ENCODE measurements at places on chromosomes 3 and 15.

GRCh38 chr15:36484038-36484778 is 95.2 kb upstream of the CDIN1 start:
- DNase-seq: no peak

DNA sequence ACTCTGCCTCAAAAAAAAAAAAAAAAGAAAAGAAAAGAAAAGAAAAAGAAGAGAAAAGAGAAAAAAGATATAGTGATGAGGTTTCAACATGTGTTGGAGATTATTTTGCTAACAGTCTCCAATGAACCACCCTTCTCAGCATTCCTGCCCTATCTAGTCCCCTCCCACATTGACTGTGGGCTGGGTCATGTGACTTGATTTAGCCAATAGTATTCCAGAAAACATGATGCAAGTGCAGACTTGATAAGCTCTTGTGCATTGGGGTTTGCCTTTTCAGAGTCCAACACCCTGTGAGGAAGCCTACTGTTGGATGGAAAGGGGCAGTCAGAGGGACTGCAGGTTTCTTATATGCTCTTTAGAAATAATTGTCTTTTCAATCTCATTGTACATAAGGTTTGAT is 37.8 kb upstream of the MED12L start:
- DNase-seq: peak; percentile 1

DNA sequence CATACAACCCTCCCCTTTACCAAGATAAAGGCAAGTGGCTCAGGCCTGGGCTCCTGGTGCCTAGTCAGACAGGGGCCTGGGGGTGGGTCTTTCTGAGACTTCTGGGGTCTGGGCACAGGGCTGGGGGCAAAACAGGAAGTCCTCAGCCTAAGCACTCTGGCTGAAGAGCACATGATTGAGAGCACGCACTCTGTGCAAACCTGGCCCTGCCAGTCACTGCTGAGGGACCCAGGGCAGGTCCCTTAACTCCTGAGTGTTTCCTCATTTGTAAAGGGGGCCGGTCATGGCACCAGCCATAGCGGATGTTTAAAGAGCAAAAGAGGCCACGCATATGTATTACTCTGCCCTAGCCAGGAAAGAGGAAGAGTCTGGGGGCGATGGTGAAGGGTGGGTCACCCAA is 16.0 kb downstream of the TKT start:
- no peak for DNase-seq

GRCh38 chr15:31934821-31935220 is 95.5 kb upstream of the CHRNA7 start:
- DNase-seq: no peak

DNA sequence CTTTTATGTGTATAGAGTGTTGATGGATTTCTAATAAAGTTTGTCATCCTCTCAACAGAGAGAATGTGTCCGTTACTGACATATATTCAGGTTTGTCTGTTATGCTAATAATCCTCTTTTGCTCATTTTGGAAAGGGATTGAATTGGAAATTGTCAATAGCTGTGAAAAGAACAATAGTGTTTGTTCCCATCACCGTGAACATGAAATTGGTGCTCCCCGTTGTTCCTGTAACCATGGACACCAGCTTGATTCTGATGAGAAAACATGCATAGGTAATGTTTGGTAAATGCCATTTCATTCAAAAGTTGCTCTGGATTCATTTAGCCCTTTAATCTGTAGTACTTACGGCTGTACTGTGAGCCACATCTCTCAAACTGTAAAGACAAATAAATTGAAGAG is 707.0 kb upstream of the GOLIM4 start:
- no peak for DNase-seq

DNA sequence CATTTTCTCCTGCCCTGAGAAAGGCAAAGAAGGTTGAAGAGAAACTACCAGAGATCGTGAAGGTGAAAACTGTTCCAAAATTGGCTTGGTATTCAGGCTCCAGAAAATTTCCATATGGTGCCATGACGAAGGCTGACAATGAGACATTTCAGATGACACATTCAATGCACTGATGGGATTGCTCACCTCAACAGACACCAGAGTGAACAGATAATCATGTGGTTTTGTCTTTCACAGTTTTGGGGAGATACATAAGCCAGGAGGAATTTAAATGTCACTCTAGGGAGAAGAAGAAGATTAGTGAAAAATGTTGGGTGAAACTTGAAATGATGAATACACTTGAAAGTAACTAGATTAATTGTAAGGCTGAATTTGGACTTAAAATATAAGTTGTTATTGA is 339.7 kb upstream of the EPHA3 start:
- DNase-seq: no peak

GRCh38 chr3:58072763-58073130 is 64.5 kb downstream of the FLNB start:
- DNase-seq: no peak

DNA sequence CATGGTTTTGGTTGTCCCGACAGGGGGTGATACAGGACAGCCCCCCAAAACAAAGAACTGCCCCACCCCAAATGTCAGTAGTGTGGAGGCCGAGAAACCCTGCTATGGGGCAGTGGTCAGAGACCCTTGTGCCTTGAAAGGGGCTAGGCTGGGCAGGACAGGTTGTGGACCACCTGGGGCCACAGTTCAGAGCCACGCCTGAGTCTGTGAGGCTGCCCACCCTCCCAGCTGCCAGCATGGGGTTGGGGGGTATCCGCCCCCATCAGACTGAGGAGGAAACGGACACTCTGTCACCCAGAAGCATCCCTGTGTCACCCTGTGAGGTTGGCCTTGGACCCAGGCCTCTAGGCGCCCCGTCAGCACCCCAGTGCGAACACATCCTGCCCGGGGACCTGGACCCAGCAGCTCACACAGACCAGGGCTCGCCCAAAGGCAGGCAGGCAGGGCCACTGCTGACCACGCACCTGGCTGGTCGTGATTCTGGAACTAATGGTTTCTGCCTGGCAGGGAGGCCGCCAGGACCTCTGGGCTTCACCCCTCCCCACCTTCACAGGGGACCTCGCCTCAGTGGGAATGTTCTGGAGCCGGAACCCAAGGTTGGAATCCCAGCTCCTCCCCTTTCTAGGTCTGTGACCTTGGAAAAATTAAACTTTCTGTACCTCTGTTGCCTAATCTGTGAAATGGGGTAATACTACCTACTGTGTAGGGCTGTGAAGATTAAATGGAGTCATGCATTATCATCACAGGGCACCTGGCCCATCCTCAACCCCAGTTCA is 1.4 kb downstream of the SLC41A3 start:
- no peak for DNase-seq

GRCh38 chr3:101643861-101644613 is 32.9 kb downstream of the ZBTB11 start:
- DNase-seq: no peak

- DNase-seq: no peak
Observed at GRCh38 chr3:159187232-159187631, 385.4 kb downstream of the MFSD1 start.

GRCh38 chr3:126852511-126852910 is 130.4 kb upstream of the PLXNA1 start:
- DNase-seq: no peak

DNA sequence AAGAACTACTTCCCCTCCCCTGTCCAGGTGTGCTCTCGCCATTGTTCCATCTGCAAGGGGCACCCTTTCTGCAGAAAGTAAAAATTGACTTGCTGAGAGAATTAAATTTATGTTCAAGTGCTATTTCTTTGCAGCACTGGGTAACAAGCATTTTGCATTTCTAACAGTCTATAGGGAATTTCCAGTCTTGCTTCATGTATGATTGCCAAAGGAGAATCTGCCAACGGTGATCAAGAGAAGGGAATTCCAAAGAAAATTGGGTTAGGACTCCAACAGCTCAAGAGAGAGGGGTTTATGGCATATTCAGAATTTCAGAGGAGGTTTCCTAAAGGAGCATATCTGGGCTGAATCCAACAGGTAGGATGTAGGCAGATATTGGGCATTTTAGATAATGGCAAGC is 136.7 kb upstream of the WNT5A start:
- no peak for DNase-seq

GRCh38 chr3:113329757-113330156 is 111.5 kb downstream of the CFAP44 start:
- DNase-seq: no peak

DNA sequence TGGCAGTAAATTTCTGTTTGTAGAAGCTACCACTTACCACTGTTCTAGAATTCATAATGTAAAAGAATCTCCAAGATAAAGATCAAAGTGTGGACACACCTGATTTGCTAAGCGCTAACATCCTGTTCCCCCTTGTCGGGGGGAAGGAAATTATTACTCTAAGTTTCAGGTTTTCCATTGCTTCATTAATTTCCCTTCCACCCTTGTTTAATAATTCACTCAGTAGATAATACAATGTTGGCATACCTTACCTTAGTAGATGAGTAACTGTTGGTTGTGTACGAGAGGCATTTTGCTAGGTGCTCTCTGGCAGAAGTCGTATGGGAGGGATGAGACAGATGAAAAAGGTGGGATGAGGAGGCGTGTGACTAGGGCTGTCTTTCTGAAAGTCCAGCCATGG is 641.2 kb upstream of the ARRDC4 start:
- DNase-seq: no peak

GRCh38 chr15:32833379-32833821 is 115.6 kb downstream of the GREM1 start:
- DNase-seq: no peak

DNA sequence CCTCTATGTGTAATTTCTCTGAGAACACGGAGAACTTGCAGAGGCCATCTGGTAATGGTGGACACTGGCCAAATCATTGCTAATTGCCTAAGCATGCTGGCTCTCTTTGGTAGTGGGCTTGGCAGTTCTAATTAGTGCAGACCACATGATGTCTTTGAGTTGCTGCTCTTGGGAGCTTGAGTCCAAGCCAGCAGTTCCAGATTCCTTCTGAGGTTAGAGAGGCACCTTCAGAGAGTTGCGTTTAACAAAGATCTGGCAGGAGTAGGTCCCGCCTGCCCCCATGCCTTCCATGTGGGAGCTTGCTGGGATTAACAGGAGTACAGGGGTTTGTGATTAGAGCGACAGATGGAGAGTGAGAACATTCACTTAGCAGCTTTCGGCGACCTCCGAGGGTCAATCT is 449.0 kb upstream of the LMCD1 start:
- no peak for DNase-seq

- DNase-seq: no peak
Observed at GRCh38 chr15:74928771-74929198, 9.1 kb downstream of the COX5A start.

GRCh38 chr3:51712511-51712931 is 5.7 kb downstream of the GRM2 start:
- DNase-seq: no peak

DNA sequence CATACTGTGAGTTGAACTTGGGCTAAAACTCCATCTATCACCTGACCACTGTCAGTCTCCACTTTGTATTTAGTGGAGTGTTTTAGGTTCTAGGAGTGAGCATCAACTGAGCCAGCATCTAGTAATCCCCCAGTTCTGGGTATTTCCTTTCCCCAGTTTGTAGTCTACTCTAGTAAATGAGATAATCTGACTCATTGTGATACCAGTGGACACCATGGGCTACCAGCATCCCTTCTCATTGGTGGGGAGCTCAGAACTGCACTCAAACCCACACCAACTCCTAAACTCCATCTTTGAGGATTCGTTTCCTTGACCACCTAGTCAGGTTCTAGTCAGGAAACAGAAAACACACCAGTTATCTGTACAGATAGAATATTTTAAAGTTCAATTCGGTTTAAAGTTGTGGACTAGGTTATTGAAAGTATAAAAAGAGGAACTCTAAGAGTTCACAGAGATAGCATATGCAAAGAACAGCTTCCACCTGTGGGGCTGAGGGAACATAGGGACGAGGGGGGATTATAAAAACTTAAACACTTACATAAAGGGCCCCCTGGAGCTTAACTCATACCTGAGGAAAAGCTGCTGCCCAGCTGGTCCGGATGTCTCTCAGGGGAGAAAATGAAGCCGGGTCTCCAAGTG is 36.0 kb downstream of the LEO1 start:
- DNase-seq: no peak
